ENCODE measurements at places on chromosomes 6 and 20. TPM values are rescaled to one million over a fixed set of nuclear protein-coding genes. Genes with fewer than 3 reads are reported as not detected.

DNA sequence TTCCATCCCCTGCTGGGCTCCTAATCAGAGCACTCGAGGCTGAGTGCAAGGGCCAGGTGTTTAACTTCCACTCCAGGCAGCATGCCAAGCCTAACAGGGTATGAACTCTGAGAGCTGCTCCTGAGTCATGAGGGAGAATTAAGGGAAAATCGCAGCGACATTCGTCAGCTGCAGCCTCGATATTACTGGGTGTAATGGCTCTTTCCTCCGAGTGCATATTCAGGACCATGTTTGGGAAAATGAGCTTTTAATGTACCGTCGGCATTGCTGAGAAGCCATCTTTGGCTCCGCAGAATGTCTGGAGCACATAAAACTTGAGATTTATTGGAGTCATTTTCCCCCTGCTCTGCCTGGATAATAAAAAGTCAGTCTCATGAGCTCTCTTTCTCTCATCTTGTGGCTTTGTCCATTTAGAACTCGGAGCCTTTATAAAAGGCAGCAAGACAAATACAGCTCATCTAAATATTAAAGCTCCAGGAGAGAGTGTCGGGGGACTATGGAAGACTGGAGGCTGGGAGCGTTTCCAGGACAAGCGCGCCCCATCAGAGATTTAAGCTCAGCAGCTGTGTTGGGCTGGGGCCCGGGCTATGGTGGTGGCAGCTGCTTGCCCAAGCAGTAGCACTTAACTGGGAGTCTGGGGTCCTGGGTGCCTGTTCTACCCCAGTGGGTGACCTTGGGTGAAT lies 103.7 kb downstream of the TOX2 start:
- no peak for DNase-seq

The DEFB118 gene
- not detected for total RNA-seq

The SNAP91 gene
- 0.48 TPM for total RNA-seq

DNA sequence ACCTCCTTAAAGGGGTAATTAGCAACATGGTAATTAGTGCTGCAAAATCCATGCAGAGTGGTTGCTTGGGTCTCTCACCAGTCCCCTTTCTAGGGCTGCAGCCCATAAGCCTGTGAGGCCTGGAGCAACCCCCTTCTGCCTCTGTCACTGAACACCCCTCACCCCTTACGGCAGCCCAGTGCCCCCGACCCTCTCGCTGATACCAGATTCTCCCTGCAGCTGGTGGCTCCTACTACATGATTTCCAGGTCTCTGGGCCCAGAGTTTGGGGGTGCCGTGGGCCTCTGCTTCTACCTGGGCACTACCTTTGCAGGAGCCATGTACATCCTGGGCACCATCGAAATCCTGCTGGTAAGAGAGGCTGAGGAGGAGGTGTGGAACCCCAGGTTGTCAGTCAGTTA lies 8.0 kb downstream of the SLC12A5 start:
- DNase-seq = no peak
